ENCODE measurements at places on chromosomes 6 and 20.

DNA sequence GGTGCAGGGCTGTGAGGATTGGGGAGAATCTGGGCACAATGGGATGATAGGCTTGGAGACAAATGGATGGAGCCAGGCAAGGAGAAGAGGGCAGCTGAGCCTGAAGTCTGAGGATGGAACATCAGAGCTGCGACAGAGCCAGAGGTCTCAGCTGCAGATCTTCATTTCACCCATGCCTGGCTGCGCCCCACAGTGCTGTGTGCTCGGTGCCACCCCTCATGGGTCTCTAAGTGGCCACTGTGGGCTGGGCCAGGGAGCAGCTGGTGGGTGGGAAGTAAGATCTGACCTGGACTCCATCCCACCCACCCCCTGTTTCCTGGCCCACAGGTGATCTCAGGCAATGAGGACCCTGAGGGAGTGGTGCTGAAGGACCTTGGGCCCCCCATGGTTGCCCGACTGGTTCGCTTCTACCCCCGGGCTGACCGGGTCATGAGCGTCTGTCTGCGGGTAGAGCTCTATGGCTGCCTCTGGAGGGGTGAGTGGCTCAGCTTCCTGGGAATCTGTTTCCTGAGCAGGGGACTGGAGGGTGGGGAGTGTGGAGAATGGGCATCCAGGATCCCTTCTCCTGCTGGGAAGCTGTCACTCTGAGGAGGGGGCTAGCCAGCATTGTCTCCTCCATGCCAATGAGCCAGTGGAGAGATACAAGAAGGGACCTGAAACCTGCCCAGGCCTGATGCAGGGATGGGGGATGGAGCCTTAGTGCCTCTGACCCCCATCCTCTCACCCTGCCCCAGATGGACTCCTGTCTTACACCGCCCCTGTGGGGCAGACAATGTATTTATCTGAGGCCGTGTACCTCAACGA, 6.5 kb downstream of the DDR1 start:
- no peak for DNase-seq
- no peaks in the 10 kb centered on the region for H3K27me3 ChIP-seq
- H3K27ac ChIP-seq = no peak overlapping the region
- H3K4me1 ChIP-seq = peaks cover 35% of the 10 kb centered on the region

GRCh38 chr6:125094563-125094962, 59.0 kb upstream of the TPD52L1 start:
- no peak overlapping the region for H3K4me3 ChIP-seq
- H3K36me3 ChIP-seq = no peaks in the 10 kb centered on the region
- no peaks in the 10 kb centered on the region for H3K27me3 ChIP-seq
- no peak for DNase-seq
- no peaks in the 10 kb centered on the region for H3K4me1 ChIP-seq
- no peak overlapping the region for H3K27ac ChIP-seq

- H3K4me3 ChIP-seq = no peak overlapping the region
- H3K27me3 ChIP-seq = no peaks in the 10 kb centered on the region
- no peak overlapping the region for H3K27ac ChIP-seq
- DNase-seq = no peak
- H3K36me3 ChIP-seq = no peaks in the 10 kb centered on the region
- peaks cover 4% of the 10 kb centered on the region for H3K4me1 ChIP-seq
Observed at GRCh38 chr20:39795401-39796272, 833.5 kb downstream of the DHX35 start.

DNA sequence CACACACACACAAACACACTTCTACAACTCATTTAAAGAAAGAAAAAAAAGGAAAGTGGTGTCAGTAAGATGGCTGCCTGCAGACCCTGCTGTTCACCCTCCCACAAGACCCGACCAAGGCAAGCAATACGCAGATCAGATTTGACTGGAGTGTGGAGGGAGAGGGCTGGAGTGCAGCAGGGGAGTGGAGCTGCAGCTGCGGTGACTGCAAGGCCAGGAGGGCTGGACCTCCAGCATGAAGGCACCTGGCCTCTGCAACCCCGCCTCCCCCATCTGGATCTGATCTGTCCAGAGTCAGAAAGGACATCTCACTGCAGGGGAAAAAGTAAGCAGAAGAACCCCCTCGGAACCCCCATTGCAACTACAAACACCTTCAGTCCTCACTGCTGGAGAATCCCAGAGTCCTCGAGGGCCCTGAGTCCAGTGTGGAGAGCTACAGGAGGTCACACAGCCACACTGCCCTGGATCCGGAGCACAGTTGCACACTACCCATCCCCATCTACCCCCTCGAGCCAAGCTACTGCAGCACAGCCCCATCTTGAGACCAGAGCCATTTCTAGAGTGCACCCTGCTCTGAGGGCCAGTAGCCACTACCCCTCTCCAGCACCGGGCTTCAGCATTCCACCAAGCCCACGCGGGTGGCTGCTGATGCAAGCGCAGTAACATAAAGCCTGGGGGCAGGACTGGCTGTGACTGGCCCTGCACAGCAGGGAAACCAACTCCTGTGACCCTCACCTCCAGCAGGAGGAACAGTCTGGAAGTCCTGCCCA, 41.9 kb upstream of the SRSF6 start:
- no peak overlapping the region for H3K4me3 ChIP-seq
- no peak for DNase-seq
- H3K36me3 ChIP-seq = no peaks in the 10 kb centered on the region
- H3K4me1 ChIP-seq = no peaks in the 10 kb centered on the region
- H3K27ac ChIP-seq = no peak overlapping the region

DNA sequence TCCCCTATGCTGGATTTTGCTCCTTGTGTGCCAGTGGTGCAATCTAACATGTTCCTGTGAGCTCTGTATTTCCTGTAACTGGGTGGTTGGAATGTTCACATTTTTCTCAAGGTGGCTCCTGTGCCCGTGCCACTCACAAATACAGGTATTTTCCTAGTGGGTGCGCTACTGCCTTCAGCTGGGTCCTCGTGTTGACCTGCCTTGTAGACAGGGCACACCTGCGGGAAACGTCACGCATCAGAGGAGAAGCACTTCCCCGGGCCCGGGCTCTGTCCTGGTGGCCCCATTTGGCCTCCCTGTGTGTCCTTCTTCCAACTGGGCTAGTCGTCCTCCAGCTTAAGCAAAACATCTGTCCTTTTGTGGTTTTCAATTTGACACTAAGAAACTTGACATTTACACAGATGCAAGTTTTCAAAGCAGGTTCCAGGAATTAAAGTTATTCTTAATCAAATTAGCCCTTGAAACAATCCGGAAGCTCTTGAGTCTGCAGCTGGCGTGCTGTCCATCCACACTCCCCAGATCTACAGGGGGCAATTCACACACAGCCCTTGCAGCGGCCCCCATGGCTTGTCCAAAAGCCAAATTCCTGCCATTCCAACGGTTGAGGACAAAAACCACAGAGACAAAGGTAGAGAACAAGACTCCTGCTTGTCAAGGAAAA, 275.1 kb downstream of the CDC5L start:
- H3K36me3 ChIP-seq = no peaks in the 10 kb centered on the region
- H3K27me3 ChIP-seq = peaks cover 15% of the 10 kb centered on the region
- H3K27ac ChIP-seq = peak overlapping the region; percentile 52
- H3K4me3 ChIP-seq = peak overlapping the region; percentile 35
- peaks cover 63% of the 10 kb centered on the region for H3K4me1 ChIP-seq

DNA sequence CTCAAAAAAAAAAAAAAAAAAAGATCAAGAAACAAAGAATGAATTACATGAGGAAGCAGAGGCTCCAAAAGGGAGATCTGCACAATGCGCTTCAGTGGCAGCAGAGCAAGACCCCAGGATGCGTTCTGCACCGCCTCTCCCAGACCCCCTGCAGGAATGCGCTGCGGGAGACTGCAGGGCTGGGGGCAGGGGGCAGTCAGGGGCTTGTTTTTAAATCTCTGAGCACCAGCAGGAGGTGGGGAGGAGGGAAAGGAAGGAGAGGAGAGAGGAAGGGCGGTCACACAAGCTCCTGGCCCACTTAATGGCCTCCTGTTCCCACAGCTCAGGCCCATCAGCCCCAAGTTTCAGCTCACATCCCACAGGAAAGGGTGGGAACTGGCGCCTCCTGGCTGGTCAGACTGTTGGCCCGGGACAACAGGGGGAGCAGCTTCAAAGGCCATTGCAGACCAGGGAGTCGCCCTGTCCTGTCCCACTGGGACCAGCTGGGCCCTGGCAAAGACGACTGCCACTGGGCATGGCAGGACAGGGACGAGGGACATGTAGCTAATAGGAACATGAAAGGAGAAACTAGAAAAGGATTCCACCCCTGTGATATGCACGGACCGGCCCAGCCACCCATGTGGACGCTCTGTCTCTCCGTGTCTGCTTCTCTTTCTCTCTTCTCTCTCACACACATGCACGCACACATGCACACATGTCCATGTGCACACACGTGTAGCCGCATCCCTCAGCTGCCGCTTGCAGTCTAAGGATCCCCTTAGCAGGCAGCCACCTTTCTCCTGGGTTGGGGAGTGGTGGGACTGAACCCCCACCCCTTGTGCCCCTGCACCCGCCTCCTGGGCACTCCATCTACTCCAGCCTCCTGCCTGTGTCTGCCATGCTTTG, 34.7 kb downstream of the TFEB start:
- H3K4me3 ChIP-seq = no peak overlapping the region

DNA sequence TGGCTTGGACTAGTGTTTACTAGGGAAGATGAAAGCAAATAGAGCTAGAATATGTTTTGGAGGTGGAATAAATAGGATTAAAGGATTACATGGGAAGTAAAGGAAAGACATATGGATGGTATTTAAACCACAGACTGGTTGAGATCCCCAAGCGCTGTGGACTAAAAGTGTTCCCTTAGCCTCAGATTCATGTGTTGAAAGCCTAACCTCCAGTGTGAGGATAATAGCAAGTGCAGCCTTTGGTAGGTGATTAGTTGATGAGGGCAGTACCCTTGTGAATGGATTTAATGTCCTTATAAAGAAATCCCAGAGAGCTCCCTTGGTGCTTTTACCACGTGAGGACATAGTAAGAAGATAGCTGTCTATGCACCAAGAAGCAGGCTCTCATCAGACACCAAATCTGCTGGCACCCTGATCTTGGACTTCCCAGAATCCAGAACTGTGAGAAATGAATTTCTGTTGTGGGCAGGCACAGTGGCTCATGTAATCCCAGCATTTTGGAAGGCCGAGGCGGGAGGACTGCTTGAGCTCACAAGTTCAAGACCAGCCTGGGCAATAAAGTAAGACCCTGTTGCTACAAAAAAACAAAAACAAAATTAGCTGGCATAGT, 57.3 kb upstream of the MCM9 start:
- no peaks in the 10 kb centered on the region for H3K36me3 ChIP-seq
- no peak overlapping the region for H3K27ac ChIP-seq
- H3K4me3 ChIP-seq = no peak overlapping the region
- no peaks in the 10 kb centered on the region for H3K27me3 ChIP-seq
- no peak for DNase-seq

DNA sequence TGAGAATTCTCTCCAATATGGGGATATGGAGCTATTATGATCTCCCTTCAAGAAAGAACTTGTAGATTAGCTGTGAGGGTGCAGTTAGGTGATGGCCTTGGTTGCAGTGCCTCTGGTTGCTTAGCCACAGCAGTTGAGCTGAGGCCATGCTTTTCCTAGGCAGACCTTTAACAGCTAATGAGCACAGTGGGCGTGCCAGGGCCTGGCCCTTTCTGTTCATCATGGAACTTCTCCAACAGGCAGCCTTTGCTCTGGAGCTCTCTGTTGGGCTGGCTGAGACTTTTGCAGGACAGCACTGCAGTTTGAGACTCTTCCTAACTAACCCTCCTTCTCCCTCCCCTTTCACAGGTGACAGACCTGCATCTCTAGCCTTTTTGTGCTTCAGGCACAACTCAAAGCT, 39.7 kb upstream of the TMEM170B start:
- no peaks in the 10 kb centered on the region for H3K27me3 ChIP-seq
- H3K4me1 ChIP-seq = peaks cover 10% of the 10 kb centered on the region
- H3K36me3 ChIP-seq = no peaks in the 10 kb centered on the region
- no peak for DNase-seq

Measured in type B pancreatic cell (in vitro differentiated cells).